Activated gamma-delta T cell treated with Interleukin-2 at 50 U/mL for 16 hours (primary cell): ENCODE measurements at places on chromosomes 5 and 9.
A peak's percentile ranks its signal among the peaks of the same experiment; 100 is the strongest.

DNA sequence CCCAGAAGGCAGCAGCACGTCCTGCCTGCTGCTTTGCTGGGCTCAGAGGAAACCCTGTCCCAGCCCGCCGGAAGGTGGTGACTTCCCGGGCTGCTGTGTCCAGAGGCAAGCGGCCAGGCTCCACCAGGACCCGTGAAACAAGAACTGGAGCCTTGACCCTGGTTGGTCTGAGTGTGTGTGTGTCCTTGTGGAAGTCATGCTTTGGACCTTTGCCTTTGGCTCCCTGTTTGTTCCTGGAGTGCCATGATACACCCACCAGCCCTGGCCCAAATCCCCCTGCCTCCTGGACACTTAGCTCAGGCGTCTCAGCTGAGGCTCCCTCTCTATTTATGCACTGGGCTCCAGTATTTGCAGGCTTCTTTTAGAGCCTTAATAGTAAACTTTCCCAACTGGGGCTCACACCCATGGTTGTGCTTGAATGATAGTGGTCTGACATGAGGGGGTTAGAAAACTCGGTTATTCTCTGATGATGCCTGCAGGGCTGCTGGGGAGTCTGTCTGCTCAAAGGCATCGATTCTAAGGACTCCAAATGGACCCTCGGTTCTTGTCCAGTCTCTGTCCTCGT is 72.2 kb downstream of the C9orf50 start:
- no peak for DNase-seq

- DNase-seq, result peak; percentile 72
Observed at GRCh38 chr9:99057665-99058625, 47.0 kb upstream of the TGFBR1 start.

DNA sequence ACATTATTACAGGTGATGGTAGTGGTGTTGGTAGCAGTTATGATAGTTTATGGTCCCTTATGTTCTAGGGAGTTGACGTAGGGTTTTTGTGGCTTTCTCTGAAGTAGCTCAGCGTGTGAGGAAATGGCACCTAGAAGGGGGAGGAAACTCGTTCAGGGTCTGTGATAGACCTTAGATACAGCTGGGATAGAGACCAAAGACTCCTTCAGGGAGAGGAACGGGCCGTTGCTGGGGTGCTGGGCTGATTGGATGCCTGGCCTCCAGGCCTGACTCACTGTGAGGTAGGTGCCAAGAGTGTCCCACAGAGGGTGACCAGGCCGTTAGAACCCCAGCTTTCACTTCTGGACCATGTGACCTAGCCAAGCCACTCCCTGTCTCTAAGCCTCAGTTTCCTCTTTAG is 96.6 kb downstream of the DAB2IP start:
- no peak for DNase-seq

DNA sequence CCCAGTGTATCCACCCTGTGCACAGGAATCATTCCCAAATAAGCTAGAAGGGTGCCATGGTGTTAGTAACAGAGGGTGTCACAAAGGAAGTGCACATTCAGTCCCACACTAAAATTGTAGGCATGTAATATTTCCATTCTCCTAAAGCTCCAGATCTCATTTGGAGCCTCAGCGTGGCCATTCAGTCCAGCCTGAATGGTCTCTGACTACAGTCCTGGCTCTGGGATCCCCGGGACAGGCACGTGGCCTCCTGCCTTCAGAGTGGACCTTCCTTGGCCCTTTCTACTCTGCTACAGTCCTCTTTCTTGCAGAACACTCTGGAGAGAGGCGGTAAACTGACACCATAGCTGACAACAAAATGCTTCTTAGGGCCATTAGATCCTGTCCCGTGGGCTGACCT is 243.9 kb downstream of the IRX2 start:
- DNase-seq, result no peak

- no peak for DNase-seq
Observed at GRCh38 chr9:123337971-123338370, 18.0 kb upstream of the CRB2 start.

DNA sequence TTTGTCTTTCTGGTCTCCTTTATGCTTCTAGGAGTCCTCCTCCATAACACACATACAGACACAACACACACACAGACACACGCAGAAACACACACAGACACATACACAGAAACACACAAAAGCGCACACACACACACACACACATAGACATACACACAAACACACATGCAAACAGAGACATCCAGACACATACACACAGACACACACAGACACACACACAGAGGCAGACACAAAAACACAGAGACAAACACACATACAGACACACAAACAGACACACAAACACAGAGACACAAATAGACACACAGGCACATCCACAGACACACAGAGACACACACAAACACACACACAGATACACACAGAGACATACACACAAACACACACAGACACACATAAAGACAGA is 220.2 kb downstream of the IRX2 start:
- DNase-seq, result no peak

DNA sequence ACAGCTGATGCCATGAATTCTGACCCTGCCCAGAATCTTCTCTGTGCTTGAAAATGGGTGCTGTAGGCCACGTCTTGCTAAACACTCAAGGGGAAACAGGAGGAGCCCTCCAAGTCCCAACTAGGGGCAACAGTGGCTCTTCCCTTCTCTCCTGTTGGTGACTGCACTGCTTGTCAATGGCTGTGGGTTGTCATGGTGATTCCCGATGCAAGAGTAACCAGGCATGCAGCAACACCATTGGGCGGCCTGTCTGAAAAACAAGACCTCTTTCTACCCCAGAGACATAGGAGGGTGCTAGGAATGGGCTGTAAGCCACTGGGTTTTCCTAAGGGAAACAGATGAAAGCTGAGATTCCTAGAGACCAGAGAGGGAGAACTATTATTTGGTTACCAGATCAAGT is 201.7 kb upstream of the PANK3 start:
- DNase-seq, result no peak

- DNase-seq, result no peak
Observed at GRCh38 chr9:113872485-113873143, 3.5 kb upstream of the ZNF618 start.

- no peak for DNase-seq
Observed at GRCh38 chr9:17216646-17217045, 81.8 kb downstream of the CNTLN start.

DNA sequence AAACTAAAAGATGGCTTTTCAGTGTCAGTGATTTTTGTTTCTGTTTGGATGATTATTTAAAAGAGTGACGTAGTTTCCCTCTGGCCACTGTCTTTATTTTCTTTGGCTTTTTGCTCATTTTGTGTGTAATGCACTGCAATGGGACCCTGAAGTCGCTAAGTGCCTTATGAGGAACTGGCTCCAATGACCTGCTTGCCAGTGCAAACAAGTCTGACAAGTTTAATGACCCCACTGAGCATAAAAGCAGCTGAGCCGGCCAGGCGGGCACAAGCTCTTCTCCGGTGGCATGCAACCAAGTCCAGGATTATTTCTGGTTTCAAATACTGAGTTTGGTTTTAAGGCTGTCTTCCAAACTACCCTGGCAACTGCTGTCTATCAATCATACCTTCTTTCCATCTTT is 15.6 kb upstream of the GNA14 start:
- DNase-seq, result no peak

DNA sequence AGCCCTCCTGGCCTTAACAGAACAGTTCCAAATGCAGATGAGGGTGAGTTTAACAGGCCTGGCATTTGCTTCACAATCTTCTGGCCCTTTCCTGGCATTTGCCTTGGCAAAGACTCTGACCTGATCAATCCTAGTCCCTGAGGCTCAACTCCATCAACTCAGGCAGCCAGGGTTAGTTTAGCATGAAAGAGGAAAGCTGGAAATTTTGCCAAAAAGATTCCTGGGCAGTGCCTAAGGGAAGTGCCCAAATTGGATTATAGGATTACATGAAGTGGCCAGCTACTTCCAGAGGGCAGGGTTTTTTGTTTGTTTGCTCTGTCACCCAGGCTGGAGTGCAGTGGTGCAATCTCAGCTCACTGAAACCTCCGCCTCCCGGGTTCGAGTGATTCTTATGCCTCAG is 36.8 kb downstream of the PCDHAC2 start:
- no peak for DNase-seq

DNA sequence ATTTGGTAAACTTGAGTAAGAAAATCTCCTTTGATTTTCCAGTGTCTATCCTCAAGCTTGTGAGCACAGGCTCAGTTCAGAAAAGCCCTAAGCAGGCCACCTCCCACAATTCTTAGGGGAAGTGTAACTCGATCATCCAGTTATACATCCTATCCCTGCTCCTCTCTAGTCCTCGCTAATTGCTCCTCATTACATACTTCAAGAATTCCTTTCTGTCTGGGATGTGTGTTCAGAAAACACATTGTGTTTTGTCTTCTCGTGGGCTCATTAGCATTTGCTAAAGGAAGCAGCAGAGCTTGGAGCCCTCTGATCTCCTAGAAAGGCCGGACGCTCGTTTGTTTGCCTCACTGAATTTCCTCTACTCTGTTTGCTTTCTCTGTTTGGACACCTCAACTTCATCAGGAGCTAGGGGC is 268.2 kb upstream of the RFX3 start:
- no peak for DNase-seq

DNA sequence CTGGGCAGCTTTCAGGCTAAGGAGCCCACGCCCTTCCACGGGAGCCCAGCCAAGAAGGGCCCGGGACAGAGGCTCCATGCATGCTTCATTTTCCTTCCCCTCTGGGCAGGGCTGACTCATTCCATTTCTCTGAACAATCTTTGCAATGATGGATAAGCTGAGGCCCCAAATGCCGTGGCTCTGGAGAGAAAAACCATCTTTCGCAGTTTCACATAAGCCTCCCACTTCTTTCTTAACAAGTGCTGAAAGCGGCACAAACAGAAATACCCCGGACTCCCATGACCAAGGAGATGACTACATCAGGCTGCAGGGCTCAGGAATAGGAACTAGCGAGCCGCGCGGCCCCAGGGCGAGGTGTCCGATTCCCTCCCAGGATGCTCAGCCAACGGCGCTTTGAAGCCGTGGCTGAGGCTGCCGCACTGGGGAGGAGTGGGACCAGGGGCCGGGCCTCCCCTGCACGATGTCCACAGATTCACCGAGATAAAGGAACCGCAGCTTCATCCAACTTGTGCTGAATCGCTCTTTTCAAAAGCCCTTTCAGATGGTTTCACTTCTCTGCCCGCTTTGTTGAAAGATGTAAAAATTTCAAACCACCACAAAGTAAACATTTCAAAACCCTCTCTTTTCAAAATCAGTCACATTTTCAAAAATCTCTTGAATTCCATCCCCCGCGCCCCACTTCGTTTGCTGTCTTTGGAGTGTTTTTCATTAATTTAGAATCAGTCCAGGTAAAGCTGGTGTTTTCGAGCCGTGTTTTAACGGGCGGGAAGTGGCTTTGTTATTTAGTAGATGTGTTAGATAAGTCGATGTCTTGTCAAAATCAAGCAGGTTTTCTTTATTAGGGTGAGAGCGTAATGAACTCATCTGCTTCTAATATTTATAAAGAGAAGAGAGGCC is 96.5 kb upstream of the LMX1B start:
- peak; percentile 21 for DNase-seq

- no peak for DNase-seq
Observed at GRCh38 chr9:4108754-4109465, 191.0 kb downstream of the GLIS3 start.

DNA sequence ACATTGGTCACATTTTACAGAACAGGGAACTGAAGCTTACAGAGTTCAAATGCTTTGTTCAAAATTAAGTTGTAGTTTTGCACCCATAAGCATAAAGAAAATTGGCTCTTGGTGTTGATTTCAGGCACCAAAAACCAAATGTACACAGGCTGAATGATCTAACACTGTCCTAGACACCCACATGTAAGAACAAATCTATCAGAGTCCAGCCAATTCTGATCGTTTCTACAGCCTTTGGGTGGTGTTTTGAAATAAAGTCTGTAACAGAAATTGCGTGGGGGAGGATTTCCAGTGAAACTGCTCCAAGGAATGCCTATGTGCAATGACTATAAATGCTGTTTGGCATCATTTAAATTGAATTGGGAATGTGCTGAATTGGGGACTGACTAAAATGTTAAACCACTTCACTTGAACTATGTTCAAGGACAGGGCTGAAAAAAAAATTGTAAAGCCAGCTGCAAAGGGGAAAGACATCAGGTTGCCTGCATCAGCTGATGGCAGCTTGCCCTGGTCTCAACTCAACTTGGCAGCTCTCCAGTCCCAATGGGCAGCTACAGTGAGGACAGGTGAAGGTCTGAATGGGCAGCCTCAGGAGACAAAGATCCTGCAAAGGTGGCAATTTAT is 92.2 kb upstream of the TRPC7 start:
- no peak for DNase-seq

- DNase-seq, result no peak
Observed at GRCh38 chr9:72858089-72858912, 94.6 kb downstream of the ALDH1A1 start.

DNA sequence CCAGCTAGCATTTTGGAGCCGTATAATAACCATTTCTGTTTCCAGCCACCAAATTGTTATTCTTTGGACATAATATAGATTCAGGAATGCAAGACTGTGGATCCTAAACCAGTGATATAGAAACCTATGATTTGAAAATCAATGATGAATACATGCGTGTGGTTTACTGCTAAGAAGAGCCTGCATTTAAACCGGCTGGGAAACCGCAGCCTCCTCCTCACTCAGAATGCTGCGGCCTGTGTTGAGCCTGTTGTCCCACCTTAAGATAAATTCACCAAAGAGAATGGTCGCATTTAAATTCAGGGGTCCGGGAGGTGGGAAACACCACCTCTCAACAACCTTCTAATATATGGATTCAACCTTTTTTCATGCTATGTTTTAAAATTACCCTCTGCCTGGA is 148.0 kb downstream of the MEF2C start:
- DNase-seq, result no peak

- no peak for DNase-seq
Observed at GRCh38 chr5:177531209-177531940, 14.6 kb upstream of the DDX41 start.

- no peak for DNase-seq
Observed at GRCh38 chr5:159091065-159091464, 8.7 kb downstream of the EBF1 start.

- no peak for DNase-seq
Observed at GRCh38 chr5:14266171-14266570, 123.0 kb downstream of the TRIO start.

DNA sequence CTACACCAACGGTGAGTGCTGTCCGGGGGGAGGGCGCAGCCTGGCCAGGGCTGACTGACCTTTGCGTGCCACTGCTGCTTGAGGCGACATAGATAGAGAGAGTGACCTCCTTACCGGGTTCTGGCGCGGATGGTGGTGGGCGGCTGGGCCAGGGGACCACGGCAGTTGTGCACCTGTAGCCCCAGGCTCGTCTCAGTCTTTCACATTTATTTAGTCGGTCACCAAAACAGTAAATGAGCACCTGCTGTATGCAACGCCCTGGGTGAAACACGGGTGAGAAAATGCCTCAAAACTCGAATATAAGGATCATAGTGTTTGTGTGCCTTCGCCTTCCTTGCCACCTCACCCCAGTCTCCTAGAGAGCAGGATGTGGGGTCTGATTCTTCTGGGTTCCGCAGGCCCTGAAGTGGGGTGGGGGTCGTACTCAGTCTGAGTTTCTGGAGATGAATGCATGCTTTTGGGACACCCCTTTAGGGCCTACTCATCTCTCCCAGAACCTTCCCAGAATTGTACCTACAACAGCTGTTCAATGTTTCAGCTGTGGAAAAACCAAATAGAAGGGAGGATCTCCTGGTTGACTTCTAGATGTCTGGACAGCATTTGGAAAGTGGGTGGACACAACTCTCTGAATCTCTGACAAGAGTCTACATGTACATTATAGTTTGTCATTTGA is 714 bp downstream of the SEC24A start:
- DNase-seq, result peak; percentile 8

- no peak for DNase-seq
Observed at GRCh38 chr5:5270958-5271785, 131.0 kb downstream of the ADAMTS16 start.

- no peak for DNase-seq
Observed at GRCh38 chr5:168260353-168261226, 30.9 kb upstream of the WWC1 start.
